ENCODE measurements at places on chromosomes 2 and 18.

DNA sequence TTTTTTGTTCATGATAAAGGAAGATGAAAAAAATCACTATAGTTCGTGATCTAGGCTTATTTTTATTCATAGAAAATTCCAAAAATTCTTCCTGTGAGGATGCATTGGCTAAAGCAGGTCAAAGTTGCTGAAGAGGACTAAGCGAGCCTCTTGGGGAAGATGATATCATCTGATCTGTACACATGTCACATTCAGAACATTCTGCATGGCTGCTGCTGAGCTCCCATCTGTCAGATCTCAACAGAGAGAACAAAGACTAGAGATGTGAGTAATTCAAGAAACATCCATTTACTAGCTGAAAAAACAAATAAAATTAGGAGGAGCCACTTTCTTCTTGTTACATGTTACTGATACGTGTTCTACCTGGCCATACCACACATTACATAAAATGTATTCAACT is 518.6 kb upstream of the FSIP2 start:
- DNase-seq, result no peak

DNA sequence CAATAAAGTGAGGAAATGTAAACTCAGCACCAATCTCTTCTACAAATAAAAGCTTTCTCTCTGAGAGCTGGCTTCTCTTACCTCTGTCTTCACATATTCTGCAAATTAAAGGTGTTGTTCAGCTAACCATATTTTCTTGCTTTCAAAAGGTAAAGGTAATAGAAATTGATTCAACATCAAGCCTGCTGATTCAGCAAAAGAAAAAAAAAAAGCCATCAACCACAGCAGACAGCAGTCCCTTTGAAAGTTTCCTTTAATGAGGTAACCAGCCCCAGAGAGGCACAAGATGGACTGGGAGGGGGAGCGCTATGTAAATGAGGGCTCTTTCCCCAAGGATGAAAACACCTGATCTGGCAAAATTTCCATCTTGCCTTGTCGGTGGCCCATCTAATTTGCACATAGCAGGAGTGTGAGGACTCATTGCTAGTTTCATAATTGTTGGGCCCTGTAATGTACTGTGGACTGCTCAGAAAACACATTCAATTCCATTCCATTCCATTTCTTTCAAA is 154.9 kb upstream of the SOX11 start:
- DNase-seq, result no peak

DNA sequence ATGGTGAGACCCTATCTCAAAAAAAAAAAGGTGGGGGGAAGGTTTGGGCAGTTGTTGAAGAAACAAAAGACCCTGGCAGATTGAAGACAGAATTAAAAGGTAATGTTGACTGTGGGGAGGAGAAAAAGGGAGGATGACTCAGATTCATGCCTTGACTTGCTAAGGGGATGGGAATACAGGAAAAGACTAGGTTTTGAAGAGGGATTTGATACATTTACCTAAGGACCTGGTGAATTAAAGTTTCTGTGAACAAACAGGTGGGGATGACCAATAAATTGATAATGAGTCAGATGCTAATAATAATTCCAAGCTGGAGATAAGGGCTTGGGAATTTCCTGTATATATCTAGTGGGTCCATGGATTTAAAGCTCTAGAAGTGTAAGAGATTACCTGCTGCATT is 27.6 kb downstream of the TTR start:
- no peak for DNase-seq

DNA sequence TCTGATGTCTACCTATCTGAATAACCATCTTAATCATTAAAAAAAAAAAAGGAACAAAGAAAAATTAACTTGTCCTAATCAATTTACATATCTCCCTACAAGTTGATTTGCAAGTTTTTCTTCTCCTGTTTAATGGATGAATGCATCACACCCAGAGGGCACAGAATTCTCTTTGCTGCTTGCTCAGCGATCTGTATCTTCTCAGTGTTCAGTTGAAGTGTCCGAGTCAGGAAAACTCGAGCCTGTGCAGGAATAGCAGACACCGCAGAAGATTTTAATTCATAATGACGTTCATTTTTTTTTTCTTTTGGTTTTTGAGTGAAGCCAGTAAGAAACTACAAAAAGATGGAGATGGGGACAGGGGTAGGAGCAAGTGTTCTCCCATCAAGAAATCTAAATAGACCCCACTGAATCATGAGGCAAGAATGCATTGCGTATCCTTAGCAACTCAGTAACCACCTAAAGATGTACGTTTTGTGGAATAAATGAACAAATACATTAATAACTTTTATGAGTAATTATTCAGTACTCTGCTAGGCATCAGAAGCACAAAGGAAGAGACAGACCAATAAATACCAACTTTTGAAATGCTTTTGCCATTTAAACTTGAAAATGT is 675.5 kb downstream of the LRP1B start:
- DNase-seq, result no peak

- DNase-seq, result no peak
Observed at GRCh38 chr2:159922563-159922962, 124.6 kb upstream of the CD302 start.

Measured in stimulated activated CD4-positive, alpha-beta T cell treated with anti-CD3 and anti-CD28 coated beads, Interleukin-4, amount 100 ng/mL, for 24 hours (primary cell).